ENCODE measurements at places on chromosomes 13 and 19.

- no peak for DNase-seq
Measured at GRCh38 chr13:98677398-98677797, 75.1 kb downstream of the SLC15A1 start.

GRCh38 chr13:64074971-64075474 is 2659.4 kb upstream of the PCDH20 start:
- DNase-seq: no peak

GRCh38 chr13:51923983-51924539 is 62.3 kb downstream of the CCDC70 start:
- peak; percentile 25 for DNase-seq

DNA sequence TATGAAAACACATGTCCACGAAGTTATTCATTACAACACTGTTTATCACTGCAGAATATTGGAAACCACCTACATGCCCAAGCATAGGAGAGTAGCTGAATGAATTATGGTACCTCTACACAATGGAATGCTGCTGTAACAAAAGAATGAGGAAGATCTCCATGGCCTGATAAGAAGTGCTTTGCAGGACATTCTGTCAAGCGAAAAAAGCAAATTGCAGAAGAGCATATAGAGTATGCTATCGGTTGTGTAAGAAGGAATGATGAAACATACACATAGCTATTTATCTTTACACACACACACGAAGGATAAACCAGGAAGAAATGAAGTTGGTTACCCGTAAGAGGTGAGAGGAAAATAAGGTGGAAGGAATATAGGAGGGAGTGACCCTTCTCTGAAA is 37.5 kb upstream of the CEACAM20 start:
- no peak for DNase-seq

GRCh38 chr19:7808108-7808507 is 21.9 kb upstream of the EVI5L start:
- no peak for DNase-seq

Measured in activated CD4-positive, alpha-beta memory T cell treated with anti-CD3 and anti-CD28 coated beads, Interleukin-2, amount 10 ng/mL, durations not matched to agents 7 days and 5 days (primary cell).